Muscle of leg (tissue), 16 donors: ENCODE measurements at places on chromosomes 7 and 10. TPM values are rescaled to one million over a fixed set of nuclear protein-coding genes. Genes with fewer than 3 reads are reported as not detected.

FKBP6 gene
- not detected for total RNA-seq

PRRT4 gene
- total RNA-seq, result 7.8 TPM

VTI1A gene
- 23.5 TPM for total RNA-seq

DDC gene
- total RNA-seq, result 0.09 TPM

PAPOLB gene
- total RNA-seq, result 0.22 TPM

- no peaks in the 10 kb centered on the region for H3K27me3 ChIP-seq
- no peak overlapping the region for H3K4me3 ChIP-seq
- peak; percentile 27 for DNase-seq
Observed at GRCh38 chr7:96414931-96415292, 93.0 kb upstream of the SLC25A13 start.

GRCh38 chr10:108204528-108205305, 1040.2 kb upstream of the SORCS1 start:
- H3K4me3 ChIP-seq, result no peak overlapping the region
- no peaks in the 10 kb centered on the region for H3K36me3 ChIP-seq
- H3K27ac ChIP-seq, result no peak overlapping the region
- H3K27me3 ChIP-seq, result no peaks in the 10 kb centered on the region
- H3K4me1 ChIP-seq, result no peaks in the 10 kb centered on the region

DNA sequence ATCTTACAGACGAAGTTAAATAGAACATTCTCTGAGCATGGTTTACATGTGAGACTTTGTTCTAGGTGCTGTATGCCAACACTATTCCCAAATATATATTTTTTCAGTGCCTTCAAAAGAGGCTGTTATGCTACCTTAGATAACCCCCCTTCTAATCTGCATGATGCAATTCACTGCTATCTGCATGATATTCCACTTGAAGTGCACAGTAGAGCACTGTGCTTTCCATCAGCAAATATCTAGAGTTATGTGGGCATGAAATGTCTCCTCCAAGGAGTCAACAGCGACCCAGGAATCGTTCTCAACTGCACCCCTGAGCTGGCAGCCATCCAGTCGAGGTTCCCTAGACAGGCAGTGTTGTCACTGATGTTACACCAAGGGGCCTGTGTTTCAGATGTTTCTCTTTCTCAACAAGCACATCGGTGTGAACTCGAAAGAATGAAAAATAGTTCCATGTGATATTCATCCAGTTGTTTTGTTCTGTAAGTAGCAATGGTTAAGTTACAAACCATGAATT, 88.3 kb downstream of the PDE1C start:
- DNase-seq, result no peak
- no peak overlapping the region for H3K4me3 ChIP-seq
- H3K27ac ChIP-seq, result no peak overlapping the region

DNA sequence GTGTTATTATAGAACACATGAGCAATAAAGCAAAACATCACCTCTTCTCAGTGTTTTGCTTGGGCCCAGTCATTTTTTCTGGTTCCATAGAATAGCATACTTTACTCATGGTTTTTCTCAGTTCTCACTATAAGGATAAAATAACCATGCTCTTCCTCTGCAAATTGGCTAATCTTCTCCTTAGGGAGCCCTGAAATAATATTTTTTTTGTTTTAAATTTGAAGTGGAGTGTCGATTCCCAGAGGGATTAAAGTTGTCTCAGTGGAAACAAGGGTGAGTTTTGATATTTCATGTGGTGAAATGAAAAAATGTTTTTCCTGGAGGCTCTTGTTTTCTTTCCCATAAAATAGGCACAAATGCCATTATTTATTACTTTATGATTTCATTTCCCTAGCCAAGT, 127.3 kb downstream of the NOC3L start:
- peak overlapping the region; percentile 26 for H3K27ac ChIP-seq
- H3K27me3 ChIP-seq, result no peaks in the 10 kb centered on the region
- no peak for DNase-seq
- no peak overlapping the region for H3K4me3 ChIP-seq
- H3K4me1 ChIP-seq, result peaks cover 3% of the 10 kb centered on the region

DNA sequence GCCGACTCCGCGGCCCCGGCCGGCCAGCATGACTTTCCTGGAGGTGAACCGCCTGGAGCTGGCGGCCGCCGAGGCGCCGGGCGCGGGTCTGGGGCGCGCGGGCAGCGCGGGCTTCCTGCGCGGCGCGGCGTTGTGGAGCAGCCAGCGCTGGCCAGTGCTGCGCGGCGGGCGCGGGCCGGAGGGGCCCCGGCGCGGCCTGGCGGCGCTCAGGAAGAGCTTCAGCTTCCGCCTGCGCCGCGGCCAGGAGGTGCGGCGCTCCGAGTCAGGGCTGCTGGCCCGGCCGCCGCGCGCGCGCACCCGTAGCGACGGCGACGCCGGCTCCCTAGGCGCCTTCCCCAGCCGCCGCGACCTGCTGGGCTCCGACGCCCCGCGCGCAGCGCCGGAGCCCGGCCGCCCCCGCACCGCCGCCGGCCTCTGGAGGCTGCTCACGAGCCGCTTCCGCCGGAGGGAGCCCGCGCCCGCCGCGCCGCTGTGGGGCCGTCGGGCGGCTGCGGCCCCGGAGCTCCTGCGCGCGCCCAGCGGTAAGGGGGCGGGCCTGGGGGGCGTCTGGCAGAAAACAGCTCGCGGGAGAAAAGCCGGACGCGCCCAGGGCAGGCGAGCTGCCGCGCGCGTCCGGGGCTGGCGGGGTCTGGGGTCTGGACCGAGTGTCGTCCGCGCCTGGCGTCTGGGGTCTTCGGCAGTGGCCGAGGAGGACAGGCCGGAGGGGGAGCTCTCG, 29.0 kb downstream of the AGAP3 start:
- H3K4me3 ChIP-seq, result no peak overlapping the region
- H3K4me1 ChIP-seq, result peaks cover 27% of the 10 kb centered on the region
- H3K27ac ChIP-seq, result no peak overlapping the region
- peak; percentile 57 for DNase-seq

DNA sequence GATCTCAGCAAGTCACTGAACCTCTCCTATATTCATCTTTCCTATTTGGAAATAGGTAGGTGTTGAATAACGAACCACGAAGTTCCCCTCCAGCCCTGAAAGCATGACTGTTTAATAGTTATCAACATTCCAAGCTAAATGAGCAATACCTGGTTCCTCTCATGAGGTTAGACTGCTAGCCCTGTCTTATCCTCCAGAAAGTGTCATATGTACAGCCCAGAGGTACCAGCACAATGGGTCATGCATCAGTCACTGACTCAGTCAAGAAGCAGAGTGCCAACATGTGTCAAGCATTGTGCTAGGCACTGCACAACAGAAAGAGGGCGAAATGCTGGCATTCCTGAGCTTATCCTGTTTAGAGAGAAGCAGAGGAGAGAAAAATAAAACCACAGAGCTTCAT, 70.0 kb downstream of the AMPH start:
- peaks cover 2% of the 10 kb centered on the region for H3K4me1 ChIP-seq
- no peaks in the 10 kb centered on the region for H3K27me3 ChIP-seq
- no peaks in the 10 kb centered on the region for H3K36me3 ChIP-seq
- no peak overlapping the region for H3K27ac ChIP-seq

- no peaks in the 10 kb centered on the region for H3K27me3 ChIP-seq
- no peak overlapping the region for H3K4me3 ChIP-seq
- DNase-seq, result peak; percentile 37
- H3K4me1 ChIP-seq, result no peaks in the 10 kb centered on the region
Observed at GRCh38 chr7:16295558-16295957, 125.8 kb downstream of the CRPPA start.

- H3K36me3 ChIP-seq, result peaks cover 8% of the 10 kb centered on the region
- peak overlapping the region; percentile 97 for H3K27ac ChIP-seq
- peak overlapping the region; percentile 90 for H3K4me3 ChIP-seq
Observed at GRCh38 chr10:30435073-30435422, 1.1 kb downstream of the MAP3K8 start.

- H3K27me3 ChIP-seq, result peaks cover 10% of the 10 kb centered on the region
- H3K27ac ChIP-seq, result no peak overlapping the region
- no peak overlapping the region for H3K4me3 ChIP-seq
Observed at GRCh38 chr7:127536394-127536691, 49.1 kb downstream of the GCC1 start.

- DNase-seq, result no peak
- H3K36me3 ChIP-seq, result no peaks in the 10 kb centered on the region
- no peaks in the 10 kb centered on the region for H3K27me3 ChIP-seq
- no peaks in the 10 kb centered on the region for H3K4me1 ChIP-seq
- H3K27ac ChIP-seq, result no peak overlapping the region
- no peak overlapping the region for H3K4me3 ChIP-seq
Observed at GRCh38 chr7:617614-618538, 98.2 kb upstream of the PDGFA start.

GRCh38 chr7:74009719-74010118, 18.3 kb upstream of the ELN start:
- H3K4me3 ChIP-seq, result no peak overlapping the region
- H3K27ac ChIP-seq, result no peak overlapping the region

- no peak for DNase-seq
- no peak overlapping the region for H3K27ac ChIP-seq
- peaks cover 13% of the 10 kb centered on the region for H3K4me1 ChIP-seq
Observed at GRCh38 chr10:122636953-122637352, 62.7 kb downstream of the C10orf120 start.
